Esophagus mucosa (tissue), 1 donor: ENCODE measurements at places on chromosomes 12 and 14. TPM values are rescaled to one million over a fixed set of nuclear protein-coding genes. Genes with fewer than 3 reads are reported as not detected.

DNA sequence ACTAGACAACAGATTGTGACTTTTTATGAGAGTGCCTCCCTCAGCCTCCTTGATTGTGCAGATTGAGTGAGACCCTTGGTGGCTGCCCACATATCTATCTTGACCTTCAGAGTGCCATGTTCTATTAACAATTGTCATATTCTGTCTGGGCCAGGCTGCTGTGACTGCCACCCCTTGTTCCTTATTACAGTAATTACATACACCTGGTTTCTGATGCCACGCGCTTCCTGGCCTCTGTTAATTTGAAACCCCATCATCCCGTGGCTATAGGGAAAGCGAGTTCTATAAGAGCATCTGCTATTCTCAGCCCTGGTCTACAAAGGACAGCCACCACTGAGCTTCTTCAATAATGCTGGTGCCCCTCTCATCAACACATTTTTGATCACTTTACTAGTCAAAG lies 228.7 kb downstream of the PCNX1 start:
- no peak for ATAC-seq

- peak; percentile 10 for ATAC-seq
Observed at GRCh38 chr14:24196071-24197055, 1.1 kb upstream of the TM9SF1 start.

DNA sequence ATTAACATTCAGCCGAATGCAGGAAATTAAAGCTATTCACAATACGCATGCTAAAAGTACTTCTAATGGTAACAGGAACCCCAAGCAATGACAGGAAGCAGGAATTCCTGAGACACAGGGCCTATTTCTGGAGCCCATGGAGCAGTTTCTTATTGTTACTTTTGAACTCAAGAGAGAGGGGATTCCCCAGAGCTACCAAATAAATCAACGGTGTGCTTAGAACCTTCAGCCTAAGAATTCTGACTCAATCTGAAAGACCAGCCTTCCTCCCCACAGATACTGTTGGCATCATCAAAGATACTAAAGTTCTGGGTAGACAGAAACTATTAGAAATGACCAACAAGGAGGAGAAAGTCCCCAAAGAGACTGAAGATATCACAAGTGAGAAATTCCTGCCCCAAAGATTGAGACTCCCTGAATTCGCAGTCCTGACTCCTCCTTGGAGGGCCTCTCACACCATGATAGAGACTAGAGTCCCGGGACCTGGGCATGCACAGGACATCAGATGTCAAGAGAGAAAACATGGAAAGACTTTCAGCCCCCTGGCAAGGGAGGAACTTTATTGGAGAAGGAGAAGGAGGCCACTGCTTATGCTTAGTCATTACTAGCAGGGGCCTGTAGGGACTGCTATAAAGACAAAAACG lies 32.7 kb downstream of the RTRAF start:
- no peak for ATAC-seq

GRCh38 chr14:100612986-100613385 lies 25.8 kb upstream of the BEGAIN start:
- no peak for ATAC-seq

DNA sequence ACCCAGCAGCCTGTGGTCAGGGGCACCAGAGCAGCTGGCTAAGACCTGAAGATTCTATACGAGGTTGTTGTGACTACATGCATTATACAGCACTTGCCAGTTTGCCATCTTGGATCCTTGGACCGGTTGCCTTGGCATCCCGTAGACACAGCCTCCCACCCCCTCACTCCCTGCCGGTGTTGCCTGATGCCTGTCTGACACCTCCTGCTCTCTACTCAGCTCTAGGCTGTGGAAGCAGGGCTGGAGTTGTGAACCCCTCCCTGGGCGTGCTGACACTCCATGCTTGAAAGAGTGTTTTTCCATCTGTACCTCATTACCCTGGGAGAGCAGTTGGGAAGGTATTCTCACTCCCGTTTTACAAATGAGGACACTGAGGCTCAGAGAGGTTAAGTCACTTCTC lies 2.5 kb downstream of the CHGA start:
- ATAC-seq, result no peak

- ATAC-seq, result no peak
Observed at GRCh38 chr12:66627270-66627987, 51.4 kb downstream of the GRIP1 start.

- no peak for ATAC-seq
Observed at GRCh38 chr12:53290661-53291060, 4.7 kb upstream of the PFDN5 start.

PTPRB gene
- total RNA-seq, result 5.1 TPM

SLC6A13 gene
- not detected for total RNA-seq
